ENCODE measurements at places on chromosomes 5 and 9.

GRCh38 chr5:62421414-62421813 is 8.9 kb downstream of the IPO11 start:
- no peak for DNase-seq

- DNase-seq: peak; percentile 59
Observed at GRCh38 chr9:117783828-117784227, 79.6 kb downstream of the TLR4 start.

DNA sequence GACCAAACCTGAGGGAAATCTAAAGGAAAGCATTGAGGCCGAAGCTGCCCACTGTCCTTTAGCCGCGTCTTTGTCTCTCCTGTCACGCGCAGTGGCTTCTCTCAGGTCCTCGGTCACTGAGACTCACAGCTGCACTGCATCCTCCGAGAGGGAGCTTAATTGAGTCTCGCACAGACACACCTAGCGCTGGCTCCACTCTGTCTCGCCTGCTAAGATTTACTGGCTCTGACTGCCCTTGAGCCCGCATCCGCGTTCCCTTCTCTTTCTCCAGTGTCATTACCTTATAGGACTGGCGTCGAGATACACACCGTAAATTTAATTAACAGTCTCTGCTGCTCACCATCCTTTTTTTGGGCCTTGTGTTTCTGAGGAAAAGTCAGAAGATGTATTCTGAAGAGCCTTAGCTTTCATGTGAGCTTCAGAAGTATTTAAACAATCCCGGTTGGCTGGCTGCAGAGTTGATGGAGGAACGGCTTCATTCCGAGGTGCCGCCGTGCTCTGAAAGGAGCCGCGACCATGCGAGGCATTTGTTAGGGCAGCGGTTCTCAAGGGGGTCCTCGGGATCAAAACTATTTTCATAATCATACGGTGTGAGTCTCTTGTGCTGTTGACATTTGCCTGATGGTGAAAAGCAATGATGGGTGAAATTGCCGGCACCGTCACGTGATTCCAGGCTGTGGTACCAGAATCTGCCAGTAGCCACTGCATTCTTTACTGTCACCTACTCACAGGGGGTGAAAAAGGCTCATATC is 58.3 kb downstream of the GPR107 start:
- DNase-seq: no peak

DNA sequence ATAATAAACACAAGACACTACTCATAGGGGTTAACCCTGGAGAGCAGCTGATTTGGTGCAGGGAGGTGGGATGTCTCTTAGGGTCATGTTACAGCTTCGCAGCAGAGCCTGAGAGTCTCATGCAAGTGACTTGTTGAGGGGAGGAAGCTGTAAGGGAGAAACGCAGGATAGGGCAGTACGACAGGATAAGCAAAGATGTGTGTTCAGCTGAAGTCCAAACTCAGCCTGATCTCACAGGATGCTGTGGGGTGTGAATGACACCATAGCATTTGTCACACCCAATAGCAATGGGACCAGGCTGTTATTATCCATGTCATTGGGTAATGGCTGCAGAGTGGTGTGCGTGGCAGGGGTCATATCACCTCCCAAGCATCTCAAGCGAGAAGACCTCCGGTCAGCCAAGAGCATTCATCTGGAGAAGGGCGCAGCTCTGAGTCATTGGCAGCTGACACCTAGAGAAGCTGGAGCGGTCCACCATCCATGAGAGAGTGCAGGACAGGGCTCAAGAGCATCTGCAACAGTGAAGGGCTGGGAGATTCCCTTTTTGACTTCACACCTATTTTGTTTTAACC is 49.2 kb upstream of the RPL26L1 start:
- DNase-seq: no peak

DNA sequence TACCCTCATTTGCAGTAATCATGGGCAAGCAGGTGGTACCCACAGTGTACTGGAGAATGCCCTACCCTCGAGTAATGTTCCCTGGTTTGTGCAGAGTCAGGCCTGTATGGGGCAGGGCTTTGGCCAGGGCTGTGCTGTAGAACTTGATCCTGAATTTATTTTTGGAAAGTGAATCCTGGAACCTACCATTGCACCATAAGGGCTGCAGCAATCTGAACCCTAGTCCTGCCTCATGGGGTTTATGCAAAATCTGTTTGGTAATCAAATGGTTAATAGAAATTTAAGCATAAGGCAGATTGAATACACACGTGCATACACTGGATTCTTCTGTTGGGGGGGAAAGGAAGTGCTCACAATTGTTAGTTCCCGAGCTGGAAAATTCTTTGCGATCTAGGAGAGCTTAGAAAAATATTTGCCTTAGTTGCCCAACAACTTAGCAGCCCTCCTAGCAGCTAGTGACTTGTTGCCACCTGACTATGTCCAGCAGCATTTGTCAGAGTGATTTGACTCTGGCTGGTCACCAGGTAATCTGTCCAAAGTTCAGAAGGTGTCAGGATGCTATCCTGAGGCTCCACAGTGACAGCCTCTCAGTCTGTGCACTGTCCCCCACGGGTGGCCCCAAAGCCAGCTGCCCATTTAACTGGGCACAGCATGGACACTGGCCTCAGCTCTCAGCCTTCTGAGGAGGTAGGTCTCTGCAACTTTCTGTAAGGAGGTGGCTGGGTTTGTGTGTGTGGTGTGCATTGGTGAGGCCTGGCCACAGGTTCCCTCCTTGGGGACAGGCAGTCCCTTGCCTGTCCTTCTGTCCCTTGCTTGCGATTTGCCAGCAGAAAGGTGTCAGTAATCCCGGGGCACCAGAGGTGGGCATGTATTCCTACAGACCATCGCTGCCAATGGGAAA is 8.3 kb downstream of the MVB12B start:
- DNase-seq: peak; percentile 86

DNA sequence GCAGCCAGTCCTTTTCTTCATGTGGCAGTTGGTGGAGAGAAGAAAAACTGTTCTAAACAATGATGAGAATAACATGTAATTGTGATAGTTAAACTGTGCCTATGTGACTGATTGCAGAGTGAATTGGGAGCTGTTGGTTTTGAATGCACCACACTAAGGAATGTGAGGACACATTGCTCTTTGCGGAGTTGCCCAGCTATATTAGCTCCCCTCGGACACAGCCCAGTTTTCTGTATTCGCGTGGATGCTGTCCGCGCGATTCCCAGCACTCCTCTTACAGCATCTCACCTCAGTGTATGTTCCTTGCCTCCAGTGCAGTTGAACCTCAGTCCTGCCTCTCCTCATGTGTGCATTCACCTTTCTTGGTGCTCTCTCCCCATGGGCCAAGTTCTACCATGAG is 32.2 kb downstream of the TGFBI start:
- no peak for DNase-seq

GRCh38 chr9:127224178-127224882 is 40.2 kb upstream of the GARNL3 start:
- DNase-seq: peak; percentile 93

DNA sequence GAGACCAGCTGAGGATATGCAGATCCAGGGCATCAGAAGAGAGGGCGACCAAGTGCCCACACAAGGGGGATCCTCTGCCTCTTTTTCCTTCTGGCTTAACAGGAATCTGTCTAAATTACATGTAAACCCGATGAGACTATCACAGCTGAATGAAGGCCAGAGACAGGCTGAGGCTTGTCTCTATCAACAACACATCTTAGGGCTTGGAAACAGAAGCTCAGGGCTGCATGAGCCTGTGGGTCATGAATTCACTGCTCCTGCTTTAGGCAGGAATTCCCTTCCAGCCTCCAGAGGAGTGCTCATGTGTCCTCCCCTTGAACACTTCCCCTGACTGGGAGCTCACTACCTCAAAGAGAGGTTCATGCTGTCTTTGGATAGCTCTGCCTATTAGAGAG is 106.1 kb upstream of the PHYKPL start:
- DNase-seq: no peak

GRCh38 chr9:68802525-68803015 is 97.5 kb downstream of the PIP5K1B start:
- DNase-seq: no peak

DNA sequence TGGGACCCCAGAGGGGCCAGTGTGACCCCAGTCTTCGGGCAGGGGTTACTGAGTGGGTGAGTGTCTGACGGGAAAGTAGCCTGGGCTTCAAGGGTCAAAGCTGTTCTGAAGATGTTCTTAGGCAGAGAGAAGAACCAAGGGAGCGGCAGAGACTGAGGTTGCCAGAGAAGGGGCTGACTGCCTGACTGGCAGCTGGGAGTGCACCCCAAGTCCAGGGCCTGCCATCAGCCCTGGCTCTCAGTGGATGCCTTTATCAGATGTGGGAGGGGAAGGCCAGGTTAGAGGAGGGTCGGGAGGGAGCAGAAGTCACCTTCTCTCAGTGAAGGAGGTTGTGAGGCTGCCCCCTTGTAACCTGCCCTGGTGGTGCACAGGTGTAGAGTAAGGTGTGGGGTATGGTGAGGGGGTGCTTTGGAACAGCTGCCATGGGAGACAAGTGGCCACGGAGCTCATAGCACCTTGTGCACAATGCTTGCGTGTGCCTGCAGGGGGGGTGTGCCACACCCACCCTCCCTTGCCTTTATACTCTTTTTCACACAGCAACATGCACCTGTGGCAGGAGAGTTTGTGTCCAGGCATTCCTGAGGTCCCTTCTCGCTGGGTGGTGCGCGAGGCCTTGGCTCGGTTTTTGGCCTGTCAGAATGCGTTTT is 18.9 kb downstream of the RALGPS1 start:
- no peak for DNase-seq

GRCh38 chr5:137604348-137605095 is 105.4 kb upstream of the SPOCK1 start:
- DNase-seq: no peak

DNA sequence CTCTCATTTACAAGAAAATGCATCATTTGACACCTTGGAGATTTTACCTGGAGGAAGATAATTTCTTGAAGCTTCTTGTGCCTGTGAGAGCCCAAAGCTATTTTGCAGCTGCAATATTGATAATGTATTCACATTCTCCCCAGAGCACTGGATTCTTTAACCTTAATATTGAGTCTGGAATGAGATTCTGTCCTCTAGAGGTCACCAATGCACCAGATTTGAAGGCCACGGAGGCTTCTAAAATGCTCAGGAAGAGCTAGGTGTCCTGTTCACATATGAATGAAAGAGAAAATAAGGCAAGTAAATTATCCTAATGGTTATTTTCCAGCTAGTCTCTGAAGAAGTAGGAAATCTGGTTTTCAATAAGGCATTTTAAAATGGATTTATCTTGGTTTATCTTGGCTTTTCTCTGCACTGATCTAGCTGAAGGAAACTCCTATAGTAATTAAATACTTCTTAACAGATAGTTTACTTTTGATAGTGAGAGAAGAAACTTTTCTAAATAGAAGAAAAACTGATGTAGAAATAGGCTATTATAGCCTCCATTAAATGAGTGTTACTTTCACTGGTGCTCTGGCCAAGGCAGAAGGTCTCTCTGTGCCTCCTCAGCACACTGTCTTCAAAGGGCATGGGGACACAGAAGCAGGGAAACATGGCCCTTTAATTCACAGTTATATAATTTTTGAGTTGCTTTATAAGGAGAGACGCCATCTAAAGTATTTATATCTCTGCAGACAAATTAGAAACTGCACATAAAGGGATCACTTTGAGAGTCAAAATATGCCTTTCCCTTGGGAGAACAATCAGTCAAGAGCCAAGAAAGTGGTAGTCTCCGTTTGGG is 297.0 kb upstream of the ACTBL2 start:
- DNase-seq: peak; percentile 48

- no peak for DNase-seq
Observed at GRCh38 chr5:170166101-170166500, 60.4 kb downstream of the FOXI1 start.

- DNase-seq: no peak
Observed at GRCh38 chr9:127697575-127697974, 9.2 kb upstream of the CFAP157 start.

- DNase-seq: no peak
Observed at GRCh38 chr5:138824516-138824915, 50.6 kb downstream of the LRRTM2 start.

GRCh38 chr5:179731791-179732411 is 721 bp upstream of the MAML1 start:
- DNase-seq: peak; percentile 62

DNA sequence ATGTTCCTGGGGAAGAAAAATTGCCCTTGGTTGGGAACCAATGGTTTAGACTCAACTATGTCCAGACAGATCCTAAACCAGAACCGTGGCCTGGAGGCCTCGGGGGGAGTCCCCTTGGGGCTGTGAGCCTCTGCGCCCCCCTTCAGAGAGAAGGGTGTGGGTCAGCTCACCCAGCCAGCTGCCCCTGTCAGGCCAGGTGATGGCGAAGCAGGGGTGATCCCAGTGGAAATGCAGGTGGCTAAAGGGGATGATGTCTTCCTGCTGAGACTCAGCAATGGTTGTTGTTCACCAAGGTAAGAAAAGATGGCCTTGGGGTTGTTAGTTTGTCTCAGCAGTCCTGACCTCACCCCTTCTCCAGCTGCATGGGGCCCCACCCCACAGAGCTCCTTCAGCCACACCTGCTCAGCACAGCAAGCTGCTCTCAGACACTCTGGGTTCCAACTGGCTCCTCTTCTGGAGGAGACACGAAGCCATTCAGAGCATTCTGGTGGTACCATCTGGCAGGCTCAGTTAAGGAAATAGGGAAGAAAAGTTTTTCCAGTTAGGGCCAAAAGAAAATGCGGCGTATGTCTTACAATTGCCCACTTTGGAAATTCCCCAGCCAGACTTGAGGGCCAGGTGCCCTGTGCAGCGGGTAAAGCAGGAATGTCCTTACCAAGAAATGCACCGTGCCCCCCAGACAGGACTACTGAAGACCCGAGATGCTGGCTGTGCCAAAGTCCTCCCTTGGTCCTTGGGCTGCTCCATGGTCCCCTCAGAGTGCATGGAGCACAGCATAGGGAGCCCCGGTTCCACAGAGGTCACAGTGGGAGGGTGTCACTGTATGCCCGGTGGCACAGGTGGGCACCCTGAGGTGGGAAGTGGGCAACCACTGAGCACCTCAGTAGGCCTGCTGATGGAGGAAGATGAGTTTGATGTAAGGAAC is 90.2 kb downstream of the NSUN2 start:
- peak; percentile 21 for DNase-seq

DNA sequence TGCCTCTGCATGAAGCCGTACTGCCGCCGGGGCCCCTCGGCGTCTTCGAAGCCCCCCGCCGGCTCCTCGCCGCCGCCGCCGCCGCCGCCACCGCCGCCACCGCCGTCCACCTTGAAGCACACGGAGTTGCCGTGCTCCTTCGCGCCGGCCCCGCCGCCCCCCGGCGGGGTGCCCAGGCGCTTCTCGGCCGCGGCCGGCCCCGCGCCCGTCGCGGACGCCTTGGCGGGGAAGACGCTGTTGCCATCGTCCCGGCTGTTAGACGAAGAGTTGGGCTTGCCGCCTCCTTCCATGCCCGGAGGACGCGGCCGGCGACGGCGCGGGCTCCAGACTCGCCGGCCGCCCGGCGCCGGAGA is 400 bp downstream of the HCN1 start:
- DNase-seq: no peak

- no peak for DNase-seq
Observed at GRCh38 chr9:112072721-112073638, 102.1 kb downstream of the SUSD1 start.

Data from left lobe of liver (tissue), 2 donors.